ENCODE measurements at places on chromosomes 5 and 9.

DNA sequence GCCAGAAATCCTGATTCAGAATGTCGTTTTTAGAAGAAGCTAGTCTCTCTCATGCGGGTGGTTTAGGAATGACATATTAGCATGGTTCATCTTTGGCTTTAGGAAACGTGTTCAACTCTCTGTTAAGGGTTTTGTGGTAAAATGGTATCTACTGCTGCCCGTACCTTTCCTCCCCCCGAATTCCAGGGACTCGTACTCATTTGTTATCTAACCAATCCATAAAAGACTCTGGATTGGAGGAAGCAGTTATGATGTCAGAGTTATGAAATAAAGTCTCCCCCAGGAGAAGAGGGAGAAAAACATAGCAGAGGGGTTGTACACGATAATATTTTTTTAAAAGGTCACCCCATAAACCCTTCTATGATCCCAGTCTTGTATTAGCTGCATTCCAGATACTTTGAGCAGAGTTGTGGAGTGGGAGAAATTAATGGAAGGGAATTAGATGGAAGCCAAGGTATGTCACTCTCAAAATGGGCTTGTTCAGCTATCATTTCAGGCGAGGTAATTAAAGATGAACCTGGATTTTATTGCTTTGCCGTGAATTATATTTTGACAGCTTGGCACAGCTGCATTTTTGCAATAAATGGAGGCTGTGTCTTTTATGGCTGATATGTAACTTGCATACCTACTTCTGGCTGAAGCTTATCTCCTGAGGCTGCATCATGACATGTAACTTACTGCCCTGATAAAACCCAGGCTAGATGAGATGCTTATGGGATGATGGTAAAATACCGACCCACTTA, 31.3 kb downstream of the RAI14 start:
- DNase-seq = no peak

DNA sequence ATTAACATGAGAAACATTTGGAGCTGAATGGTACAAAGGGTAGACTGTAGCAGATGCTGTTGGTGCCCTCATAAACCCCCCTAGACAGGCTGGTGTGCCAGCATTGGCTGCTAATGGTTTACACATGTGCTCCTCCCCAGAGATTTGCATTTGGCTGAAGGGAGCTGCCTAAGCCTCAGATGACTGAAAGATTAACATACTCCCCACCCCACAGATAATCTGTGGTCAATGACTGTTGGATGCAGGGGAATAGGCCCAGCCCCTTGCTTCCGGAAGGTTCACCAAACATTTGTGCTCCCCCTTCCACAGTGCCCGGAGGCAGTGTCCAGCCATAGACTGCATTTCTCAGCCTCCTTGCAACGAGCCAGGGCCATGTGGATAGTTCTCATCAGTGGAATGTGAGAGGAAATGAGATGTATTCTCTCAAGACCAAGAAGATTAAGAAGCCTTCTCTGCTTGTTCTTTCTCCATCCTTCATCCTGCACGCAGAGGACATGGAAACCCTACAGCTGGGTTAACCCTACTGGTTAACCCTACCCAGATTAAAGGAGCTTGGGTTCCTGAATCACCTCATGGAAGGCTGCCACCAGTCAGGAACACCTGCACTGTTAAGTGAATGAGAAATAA, 79.6 kb downstream of the PHAX start:
- DNase-seq = no peak

DNA sequence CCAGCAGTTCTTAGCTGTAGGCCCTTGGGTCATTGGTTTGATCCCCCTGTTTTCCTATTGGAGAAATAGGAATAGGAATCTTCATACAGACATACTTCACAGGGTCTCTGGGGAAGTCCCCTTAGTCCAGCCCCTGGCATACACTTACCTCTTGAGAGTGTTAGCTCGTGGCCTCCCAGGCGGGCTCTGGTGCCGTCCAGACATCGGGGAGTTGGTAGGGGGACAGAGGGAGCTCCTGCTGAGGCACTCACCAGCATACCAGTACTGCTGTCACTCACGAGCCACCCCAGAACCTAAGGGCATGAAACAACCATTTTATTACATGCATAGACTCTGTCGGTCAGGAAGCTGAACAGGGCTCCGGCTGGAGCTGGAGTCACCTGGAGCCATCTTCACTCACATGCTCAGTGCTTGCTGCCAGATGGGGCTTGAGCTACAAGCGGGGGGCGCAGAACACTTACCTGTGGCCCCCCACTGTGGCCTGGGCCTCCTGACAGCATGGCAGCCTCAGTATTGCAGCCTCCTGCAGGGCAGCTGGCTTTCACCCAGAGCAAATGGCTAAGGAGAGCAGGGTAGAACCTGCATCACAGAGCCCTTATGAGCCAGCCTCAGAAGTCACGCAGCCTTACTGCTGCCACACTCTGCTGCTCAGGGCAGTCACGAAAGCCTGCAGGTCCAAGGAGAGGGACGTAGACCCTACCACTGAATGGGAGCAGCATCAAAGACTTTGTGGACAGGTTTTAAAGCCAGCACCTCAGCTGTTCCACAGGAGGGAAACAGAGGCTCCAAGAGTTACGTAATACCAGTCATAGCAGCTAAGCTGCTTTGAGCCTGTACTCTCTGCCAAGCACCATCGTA, 58.3 kb upstream of the ANGPTL2 start:
- DNase-seq = no peak

DNA sequence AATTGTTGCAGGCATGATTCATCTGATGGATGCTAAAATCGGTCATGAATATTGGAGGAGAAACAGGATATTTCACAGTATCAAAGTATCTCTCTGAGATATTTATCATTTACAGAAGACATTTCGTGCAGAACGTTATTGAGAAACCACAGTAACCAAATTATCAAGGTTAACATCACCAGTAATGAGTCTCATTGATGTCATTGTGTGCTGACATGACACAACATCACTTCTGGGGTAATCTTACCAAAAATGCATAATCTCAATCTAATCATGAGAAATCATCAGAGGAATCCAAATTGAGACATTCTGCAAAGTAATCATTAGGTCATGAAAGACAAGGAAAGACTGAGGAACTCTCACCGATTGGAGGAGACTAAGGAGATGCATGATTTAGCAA, 42.7 kb downstream of the C5orf22 start:
- no peak for DNase-seq

- no peak for DNase-seq
Observed at GRCh38 chr9:15423231-15423985, 732 bp downstream of the SNAPC3 start.

- no peak for DNase-seq
Observed at GRCh38 chr5:139746691-139747582, 48.7 kb upstream of the PSD2 start.

GRCh38 chr5:139094154-139095131, 103.7 kb downstream of the SIL1 start:
- DNase-seq = no peak

DNA sequence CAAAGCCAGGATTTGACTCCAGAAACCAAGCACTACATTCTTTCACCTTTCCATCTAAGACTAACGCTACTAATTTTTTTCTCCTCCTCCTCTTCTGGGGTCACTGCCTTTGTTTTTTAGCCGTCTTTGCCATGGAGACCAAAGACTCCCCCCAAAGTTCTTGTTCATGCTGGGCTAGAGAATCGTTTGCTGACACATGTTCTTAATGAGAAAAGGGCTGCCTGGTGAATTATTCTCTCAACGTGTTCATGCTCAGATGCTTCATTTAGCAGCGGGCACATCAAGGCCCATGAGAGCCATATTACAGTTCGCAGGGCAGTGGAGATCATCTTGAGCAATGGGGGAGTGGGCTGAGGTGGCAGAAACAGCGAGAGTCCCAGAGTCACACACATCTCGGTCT, 134.9 kb downstream of the SLIT3 start:
- DNase-seq = no peak
